Amniotic epithelial cell (primary cell): ENCODE measurements at places on chromosomes 6 and 20.
A peak's percentile ranks its signal among the peaks of the same experiment; 100 is the strongest.

GRCh38 chr20:1830240-1830639 is 65.0 kb upstream of the SIRPA start:
- peak; percentile 98 for DNase-seq

DNA sequence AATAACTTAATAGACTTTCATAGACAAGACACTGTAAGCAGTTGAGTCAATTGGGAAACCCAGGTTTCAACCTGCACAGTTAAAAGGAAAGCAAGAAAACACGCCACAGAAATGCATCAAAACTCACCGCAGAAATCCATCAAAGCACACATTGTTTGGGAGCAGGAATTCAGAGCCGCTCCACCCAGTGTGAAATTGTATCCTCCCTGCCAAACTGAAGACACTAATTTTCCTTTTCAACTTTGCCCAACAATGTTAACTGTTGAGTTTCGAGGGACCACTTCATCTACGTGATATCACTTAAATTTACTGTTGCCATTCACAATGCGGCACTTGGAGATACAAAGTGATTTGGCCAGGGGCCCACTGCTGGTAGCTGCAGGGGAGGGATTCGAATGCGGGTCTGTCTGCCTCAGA is 92.7 kb downstream of the DACT2 start:
- DNase-seq = no peak

DNA sequence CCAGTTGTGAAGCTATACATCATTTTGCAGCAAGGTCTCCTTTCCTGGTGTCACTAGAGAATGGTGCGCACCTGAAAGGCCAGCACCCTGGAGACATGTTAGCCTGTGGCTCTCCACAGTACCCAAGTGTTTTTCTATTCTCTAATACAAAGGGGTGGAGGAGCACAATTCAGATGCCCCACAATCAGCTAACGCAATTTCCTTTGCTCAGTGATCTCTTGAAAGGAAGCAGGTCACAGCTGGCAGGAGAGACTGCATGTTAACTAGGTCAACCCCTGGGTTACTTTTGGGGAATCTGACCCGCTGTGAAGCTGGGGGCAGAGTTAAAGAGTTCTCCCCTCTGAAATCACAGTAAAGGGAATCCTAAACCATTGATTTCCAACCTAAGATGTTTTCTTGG is 92.5 kb downstream of the B3GAT2 start:
- DNase-seq = no peak

DNA sequence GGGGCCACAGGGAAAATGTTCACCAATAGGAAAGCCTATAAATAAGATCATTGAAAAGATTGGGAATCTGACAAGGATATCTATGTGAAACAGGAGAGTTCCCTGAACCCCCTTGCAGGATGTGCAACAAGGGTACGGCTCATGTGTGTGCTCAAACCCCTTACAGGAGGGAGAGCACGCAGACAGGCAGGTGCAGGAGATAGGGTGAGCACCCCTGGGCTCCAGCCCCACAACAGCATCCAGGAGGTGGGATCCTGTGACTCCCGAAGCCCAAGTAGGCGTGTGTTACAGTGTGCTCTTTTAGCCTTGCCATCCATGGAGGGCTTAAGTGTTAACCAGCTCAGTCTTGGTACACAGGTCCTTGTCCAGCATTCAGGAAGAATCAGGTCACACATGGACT is 204.2 kb downstream of the BMP7 start:
- no peak for DNase-seq

DNA sequence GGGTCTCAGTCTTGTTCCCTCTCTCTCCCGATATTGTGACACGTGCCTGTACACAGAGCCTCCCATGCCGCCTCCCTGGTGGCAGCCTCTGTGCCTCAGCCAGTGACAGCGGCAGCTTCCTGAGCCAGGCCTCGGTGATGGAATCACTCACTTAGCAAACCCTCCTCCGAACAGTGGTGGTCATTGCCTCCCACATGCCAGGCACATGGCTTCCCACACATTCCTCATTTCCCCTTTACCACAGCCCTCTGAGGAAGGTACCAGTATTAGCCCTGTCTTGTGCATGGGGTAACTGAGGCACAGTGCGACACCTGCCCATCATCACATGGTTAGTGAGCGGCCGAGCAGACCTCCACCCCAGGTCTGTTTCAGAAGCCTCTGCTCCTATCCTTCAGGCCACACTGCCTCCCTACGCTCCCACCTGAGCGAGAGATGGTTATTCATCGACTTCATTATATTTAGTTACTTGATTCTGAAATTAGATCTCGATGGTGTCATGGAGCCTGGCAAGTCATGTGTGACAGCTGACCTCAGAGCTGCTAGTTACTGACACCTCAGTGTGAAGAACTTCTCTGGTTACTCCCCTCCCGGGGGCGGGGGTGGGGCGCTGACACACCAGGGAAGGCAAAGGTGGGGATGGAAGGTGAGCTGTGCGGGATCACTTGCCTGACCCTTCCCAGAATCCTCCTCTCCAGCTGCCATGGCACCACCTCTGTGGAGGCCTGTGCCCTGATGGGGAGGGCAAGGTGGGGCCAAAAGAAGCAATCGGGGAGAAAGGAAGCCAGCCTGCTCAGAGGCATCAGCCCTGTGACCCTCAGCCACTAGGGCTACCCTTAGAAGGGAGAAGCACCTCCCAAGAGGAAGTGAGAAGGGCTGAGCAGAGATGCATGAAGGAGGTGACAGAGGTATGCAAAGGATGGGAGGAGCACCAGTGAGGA is 17.9 kb downstream of the MDGA1 start:
- no peak for DNase-seq

- DNase-seq = no peak
Measured at GRCh38 chr6:63261820-63262219, 50.6 kb downstream of the FKBP1C start.

- no peak for DNase-seq
Measured at GRCh38 chr6:117384659-117385058, 41.1 kb downstream of the ROS1 start.

DNA sequence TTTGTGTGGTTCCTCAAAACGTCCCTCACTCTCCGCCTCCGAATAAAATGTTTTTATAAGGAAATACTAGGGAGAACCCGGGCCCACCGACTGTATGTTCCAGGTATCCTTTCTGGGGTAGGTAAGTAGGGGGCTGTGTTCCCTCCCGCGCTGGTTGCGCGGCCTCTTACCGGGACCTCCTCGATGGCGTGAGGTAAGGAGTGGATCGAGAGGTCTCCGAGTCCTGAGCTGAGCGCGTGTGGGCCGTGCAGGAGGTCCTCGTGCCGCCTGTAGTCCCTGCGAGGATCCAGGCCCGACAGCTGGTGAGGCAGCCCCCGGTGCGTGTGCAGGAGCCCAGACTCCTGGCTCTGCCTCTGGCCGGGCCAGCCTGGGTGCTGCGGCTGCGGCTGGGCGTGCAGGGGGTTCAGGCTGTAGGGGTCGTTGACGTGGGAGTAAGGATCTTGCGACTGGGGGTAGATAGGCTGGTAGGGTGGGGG is 5.1 kb downstream of the TFAP2A start:
- DNase-seq = no peak

GRCh38 chr6:27066802-27067201 is 180.7 kb upstream of the PRSS16 start:
- DNase-seq = no peak

DNA sequence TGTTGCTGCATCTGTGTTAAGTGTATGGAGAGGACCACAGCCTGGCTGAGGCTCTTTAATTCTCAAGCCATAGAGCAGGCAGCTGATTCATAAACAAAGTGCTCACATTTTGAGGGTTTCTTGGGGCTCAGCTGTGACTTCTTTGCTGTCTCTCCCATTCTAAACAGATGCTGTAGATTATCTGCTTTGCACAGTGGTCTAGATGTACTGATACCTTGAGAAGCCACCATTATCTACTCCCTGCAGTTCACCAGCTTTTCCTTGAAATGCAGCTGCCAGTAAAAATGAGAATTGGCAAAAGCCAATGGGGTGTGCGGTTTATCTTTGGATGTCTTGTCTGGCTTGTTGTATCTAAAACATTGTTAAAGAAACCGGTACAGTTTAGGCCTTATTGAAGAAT is 5.2 kb upstream of the CNR1 start:
- DNase-seq = no peak
